Endothelial cell of umbilical vein (primary cell): ENCODE measurements at places on chromosomes 11 and 22. TPM values are rescaled to one million over a fixed set of nuclear protein-coding genes. Genes with fewer than 3 reads are reported as not detected.

DNA sequence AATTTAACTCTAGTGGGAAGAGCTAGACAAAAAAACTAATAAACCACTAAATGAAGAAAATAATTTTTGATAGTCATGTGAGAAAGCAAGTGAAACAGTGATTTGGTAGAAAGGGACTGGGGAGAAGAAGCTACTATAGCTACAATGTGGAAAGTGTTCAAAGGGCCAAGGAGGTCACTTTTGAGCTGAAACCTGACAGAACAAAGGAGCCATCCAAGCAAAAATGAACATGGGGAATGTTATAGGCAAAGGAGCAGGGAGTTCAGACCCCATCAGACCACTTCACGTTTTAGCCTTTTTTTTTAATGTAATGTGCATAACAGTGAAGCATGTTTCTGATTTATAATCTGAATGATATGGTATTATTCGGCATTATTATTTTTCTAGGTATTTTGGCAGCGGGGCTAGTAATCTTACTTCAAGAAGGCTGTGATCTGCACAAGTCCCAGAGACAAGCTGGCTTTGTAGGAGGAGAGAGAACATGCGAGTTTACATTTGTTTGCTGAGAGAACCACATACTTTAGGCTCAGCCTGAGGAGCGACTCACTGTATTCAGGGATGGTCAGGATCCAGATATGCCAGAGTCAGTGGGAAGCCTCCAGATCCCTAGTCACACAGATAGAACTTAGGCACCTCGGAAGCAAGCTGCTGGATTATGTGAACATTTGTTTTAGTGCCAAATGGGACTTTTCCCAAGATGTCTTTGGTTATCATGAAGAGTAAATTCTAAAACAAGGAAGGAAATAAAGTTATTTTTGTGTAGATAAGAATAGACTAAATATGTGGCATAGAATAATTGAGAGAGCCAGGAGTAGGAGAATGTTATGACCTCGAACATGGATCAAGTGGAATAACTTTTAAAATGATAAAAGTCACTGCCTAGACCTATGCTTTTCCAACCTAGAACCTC is 118.6 kb downstream of the TRIM44 start:
- H3K27me3 ChIP-seq = no peaks in the 10 kb centered on the region
- H3K4me1 ChIP-seq = peaks cover 13% of the 10 kb centered on the region
- no peak for DNase-seq
- no peak overlapping the region for H3K27ac ChIP-seq
- H3K4me3 ChIP-seq = no peak overlapping the region
- H3K36me3 ChIP-seq = no peaks in the 10 kb centered on the region

DNA sequence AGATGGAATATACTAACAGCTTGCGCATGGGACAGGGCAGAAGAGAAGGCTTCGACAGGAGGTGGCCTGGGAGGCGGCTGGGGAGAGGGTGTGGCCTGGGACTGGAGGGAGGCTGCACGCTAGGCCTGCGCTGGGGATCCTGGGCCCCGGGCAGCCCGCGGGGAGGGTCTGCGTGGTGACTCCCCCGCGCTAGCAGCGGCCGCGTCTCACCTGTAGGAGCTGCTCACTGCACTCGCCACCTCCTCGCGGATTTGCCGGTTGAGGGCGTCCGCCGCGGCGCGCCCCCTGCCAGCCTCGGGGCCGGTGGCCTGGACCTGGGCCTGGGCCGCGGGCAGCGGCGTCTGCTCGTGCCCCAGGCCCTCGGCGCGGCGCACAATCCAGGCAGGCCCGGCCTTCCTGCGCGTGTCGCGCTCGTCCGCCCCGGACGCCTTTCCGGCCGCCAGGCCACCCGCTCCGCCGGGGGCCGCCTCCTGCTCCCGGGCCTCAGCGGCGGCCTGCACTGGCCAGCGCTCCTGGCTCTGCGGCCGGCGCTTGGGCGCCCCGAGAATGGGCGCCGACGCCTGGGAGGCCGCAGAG is 1.5 kb downstream of the MAP6 start:
- DNase-seq = no peak
- H3K4me3 ChIP-seq = no peak overlapping the region
- peaks cover 88% of the 10 kb centered on the region for H3K27me3 ChIP-seq
- H3K27ac ChIP-seq = no peak overlapping the region
- H3K4me1 ChIP-seq = peaks cover 7% of the 10 kb centered on the region

GRCh38 chr11:111838054-111838453 is 33.3 kb downstream of the ALG9 start:
- H3K4me1 ChIP-seq = no peaks in the 10 kb centered on the region
- peaks cover 4% of the 10 kb centered on the region for H3K36me3 ChIP-seq
- H3K27ac ChIP-seq = no peak overlapping the region

DNA sequence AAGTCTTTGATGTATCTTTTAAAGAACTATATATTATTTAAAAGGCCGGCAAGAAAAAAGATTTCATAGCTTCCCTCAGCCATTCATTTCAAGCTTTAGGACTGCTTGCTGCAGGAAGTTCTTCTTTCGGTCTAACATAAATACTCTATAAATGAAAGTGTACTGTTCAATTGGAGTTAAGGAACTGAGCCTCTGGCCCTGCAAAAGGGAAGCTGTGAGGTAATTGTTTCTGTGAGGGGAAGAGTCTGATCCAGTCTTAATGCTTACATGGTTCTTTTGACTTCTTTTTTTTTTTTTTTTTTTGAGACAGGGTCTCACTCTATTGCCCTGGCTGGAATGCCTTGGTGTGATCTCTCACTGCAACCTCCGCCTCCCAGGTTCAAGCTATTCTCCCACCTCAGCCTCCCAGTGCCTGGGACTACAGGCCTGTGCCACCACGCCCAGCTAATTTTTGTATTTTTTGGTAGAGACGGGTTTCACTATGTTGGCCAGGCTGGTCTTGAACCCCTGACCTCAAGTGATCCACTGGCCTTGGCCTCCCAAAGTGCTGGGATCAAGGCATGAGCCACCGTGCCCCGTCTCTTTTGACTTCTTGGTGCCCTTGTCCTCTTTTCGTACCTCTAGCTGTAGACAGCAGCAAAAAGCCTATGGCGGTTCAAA is 4.7 kb upstream of the TRIM29 start:
- no peak for DNase-seq
- H3K36me3 ChIP-seq = no peaks in the 10 kb centered on the region
- no peak overlapping the region for H3K27ac ChIP-seq
- no peaks in the 10 kb centered on the region for H3K4me1 ChIP-seq
- no peak overlapping the region for H3K4me3 ChIP-seq

GRCh38 chr11:119764108-119764868 is 35.3 kb upstream of the NECTIN1 start:
- no peak for DNase-seq
- H3K4me3 ChIP-seq = no peak overlapping the region
- no peaks in the 10 kb centered on the region for H3K36me3 ChIP-seq
- no peak overlapping the region for H3K27ac ChIP-seq
- H3K4me1 ChIP-seq = no peaks in the 10 kb centered on the region

- H3K27ac ChIP-seq = no peak overlapping the region
- H3K4me3 ChIP-seq = no peak overlapping the region
- DNase-seq = no peak
These were observed 152.3 kb downstream of the FEZ1 start for GRCh38 chr11:125343718-125344131.

DNA sequence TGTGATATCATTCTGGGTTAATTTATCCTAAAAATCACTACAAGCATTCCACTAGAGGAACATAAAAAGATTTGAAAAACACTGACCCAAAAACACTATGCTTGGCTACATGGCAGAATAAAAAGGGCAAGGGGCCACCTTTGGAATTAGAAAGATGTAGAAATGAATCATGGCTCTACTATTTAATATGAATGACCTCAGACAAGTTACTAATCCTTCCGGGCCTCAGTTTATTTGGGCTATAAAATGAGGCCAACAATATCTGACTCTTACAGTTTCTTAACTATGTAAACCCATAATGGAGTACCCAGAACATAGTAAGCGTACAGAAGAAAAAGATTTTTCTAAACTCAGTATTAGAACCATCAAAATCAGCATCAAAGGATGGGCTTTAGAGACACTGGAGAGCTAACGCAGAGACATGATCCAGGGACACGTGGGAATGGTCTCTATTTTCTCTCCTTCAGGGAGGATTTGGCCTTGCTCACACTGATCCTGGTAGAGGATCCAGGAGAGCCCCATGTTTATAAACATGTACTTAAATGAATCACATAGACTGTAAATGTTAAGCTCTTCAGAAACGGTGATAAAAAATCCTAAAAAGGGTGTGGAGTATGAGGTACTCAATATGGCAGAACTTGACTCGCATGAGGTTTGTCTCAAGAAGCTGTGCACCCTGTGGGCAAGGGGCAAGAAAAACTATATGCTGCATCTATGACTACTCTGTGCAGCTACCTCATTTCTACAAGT is 288.4 kb upstream of the PITPNB start:
- H3K36me3 ChIP-seq = no peaks in the 10 kb centered on the region
- no peak overlapping the region for H3K4me3 ChIP-seq
- no peaks in the 10 kb centered on the region for H3K27me3 ChIP-seq
- no peak overlapping the region for H3K27ac ChIP-seq
- H3K4me1 ChIP-seq = peaks cover 32% of the 10 kb centered on the region
- peak; percentile 50 for DNase-seq

DNA sequence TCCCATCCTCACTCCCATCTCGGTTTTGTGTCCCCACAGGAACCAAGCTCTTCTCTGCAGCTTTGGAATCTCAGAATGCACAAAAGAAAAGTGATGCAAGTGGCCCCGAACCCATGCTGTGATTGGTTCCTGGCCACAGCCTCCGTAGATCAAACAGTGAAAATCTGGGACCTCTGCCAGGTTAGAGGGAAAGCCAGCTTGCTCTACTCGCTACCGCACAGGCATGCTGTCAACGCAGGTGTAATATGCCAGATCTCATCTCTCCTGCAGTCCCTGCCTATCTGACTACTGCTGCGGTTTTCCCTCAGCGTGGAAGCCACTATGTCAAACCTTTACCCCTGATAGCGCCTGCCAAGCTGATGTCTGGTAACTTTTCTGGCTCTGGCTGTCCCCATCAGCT is 200.5 kb upstream of the LRRC4C start:
- no peak for DNase-seq
- H3K4me1 ChIP-seq = no peaks in the 10 kb centered on the region
- H3K27ac ChIP-seq = no peak overlapping the region

DNA sequence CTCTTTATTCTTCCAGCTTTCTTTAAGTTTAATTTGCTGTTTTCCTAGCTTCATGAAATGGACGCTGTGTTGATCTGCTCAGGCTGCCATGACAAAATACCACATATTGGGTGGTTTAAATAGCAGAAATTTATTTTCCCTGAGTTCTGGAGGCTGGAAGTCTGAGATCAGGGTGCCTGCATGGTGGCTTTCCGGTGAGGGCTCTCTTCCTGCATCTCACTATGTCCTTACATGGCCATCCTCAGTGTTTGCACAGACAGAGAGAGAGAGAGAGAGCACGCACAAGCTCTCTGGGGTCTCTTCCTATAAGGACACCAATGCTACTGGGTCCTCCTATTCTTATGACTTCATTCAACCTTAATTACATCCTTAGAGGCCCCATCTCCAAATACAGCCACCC is 28.7 kb downstream of the MCAM start:
- no peak overlapping the region for H3K27ac ChIP-seq
- no peaks in the 10 kb centered on the region for H3K4me1 ChIP-seq
- no peaks in the 10 kb centered on the region for H3K27me3 ChIP-seq
- no peak for DNase-seq

DNA sequence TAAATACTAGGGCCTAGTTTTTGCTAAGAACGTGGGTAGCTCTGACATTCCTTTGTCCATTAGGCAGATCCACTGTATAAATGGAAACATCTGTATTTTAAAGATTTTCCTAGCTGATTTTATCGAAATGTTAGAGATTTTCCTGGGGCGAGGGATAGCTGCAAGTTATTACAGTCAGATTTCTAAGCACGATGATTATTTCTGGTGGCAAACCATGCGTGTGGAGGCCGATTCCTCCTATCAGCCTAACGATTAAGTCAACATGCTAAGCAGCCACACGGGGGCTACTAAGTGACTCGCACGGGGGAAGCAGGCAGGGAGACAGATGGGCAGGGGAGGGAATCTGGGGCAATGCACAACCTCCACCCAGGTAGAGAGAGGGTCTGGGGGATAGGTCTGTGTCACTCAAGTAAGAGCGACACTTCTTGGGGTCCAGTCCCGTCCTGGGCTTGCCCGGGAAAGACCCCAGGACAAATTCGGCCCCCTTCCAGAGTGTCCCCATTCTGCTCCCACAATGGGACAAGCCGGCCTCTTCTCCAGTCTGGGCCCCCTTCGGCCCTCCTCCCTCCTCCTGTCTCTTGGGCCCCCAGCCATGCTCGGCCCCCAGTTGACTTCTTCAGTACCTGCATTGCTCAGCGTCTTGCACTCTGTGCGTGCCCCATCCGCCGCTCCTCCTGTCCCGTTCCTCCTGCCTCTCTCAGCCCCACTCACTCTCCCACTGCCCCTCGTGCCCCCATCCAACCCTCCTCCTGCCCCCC is 571 bp downstream of the C11orf24 start:
- H3K4me3 ChIP-seq = peak overlapping the region; percentile 43
- DNase-seq = peak; percentile 77
- peak overlapping the region; percentile 48 for H3K27ac ChIP-seq
- no peaks in the 10 kb centered on the region for H3K27me3 ChIP-seq

The MRPL48 gene
- total RNA-seq = 35.2 and 38.3 TPM in 2 replicates

The CWF19L2 gene
- total RNA-seq = 11.8 and 12.0 TPM in 2 replicates
